ENCODE measurements at places on chromosomes 6 and 20.

- no peak for DNase-seq
These were observed 6.3 kb upstream of the TGM3 start for GRCh38 chr20:2289475-2289874.

DNA sequence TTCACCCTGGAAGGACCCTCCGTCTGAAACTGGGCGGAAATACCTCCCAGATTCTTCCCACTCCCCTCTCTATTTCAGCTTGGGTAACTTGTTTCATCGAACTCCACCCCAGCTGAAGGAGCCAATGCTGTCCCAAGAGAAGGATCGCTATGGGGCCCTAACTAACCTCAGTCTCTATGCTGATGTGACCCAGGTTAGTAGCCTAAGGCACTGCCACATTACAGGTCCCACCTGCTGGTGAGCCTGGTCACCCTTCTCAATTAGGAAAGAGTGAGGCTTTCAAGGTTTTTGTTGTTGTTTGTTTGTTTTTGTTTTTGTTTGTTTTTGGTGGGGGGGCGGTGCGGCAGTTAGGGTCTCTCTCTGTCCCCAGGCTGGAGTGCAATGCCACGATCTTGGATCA, 168.4 kb downstream of the OR2B2 start:
- DNase-seq: no peak

GRCh38 chr6:71745525-71745924, 140.8 kb upstream of the RIMS1 start:
- no peak for DNase-seq

DNA sequence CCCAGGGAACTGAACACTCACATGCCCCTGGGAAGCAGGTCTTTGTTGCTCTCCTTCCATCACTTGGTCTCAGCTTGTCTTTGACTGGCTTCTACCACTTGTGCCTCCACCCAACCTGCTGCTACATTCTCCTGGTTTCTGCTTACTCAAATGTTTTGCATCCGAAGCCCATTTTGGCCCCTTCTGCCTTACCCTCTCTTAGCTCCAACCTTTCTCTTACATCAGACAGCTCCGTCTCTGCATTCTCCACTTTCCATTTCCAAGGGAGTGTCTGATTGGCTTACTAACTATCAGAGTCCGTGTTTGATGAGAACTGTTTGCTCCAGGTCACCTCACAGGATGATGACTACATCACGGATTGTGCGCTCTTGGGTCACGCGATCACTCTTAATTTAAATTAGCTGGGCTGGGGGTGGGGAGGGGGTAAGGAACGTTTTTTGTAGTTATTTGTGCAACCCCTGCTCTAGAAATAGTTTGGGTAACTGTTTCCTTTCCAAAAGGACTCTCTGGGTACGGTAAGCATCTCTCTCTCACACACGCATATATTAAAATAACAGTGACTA, 844 bp upstream of the ABRACL start:
- DNase-seq: no peak

- no peak for DNase-seq
These were observed 8.2 kb downstream of the NCOA7 start for GRCh38 chr6:125798734-125799508.

GRCh38 chr6:49333345-49334125, 129.5 kb downstream of the MMUT start:
- DNase-seq: no peak

GRCh38 chr6:35173427-35174087, 32.4 kb upstream of the TCP11 start:
- DNase-seq: no peak

DNA sequence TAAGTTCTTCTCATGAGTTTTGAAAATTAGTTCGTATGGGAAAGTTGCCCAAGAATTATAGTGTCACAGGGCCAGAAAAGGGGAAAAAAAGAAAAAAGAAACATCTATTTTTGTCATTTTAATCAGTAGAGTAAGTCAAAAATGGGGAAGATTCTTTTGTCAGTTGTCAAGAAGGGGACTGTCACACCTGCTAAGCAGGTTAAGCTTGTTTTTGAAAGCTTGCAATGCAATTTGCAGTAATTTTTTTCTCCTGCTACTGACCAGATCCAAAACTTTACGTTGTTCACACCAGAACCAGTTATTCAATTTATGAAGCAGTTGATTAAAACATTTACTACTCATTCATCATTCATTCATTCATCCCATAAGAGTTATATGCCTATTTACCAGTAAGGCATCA, 171.4 kb downstream of the SOX4 start:
- no peak for DNase-seq

- DNase-seq: no peak
These were observed 144.4 kb upstream of the MAN1A1 start for GRCh38 chr6:119493980-119494379.

- no peak for DNase-seq
These were observed 18.9 kb upstream of the CCM2L start for GRCh38 chr20:31991339-31991705.

- no peak for DNase-seq
These were observed 103.4 kb downstream of the HIVEP1 start for GRCh38 chr6:12115492-12115891.

GRCh38 chr6:168132531-168133167, 53.6 kb upstream of the FRMD1 start:
- no peak for DNase-seq

DNA sequence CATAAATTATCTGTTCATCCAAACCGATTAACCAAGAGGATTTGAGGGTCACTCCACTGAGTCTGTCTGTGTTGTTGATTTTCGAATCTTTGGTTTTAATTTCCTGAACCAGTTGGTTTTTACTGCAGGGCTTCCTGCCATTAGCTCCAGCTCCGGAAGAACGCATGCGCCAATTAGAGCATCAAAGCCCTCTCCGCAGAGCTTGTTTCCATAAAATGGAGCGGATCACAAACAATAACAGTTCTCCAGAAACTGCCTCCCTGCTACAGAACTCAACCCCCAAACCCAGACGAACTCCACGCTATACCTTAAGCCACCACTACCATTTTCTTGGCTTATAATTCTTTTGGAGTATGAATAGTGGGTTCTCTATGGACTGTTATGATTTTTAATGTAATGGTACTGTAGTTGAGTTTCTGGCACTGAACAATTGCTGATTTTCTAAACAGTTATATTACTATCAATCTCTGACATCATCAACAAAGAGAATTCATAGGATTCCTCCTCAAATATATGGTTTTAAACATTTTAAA, 13.8 kb downstream of the TFAP2A start:
- no peak for DNase-seq

GRCh38 chr6:74167976-74168375, 472.0 kb downstream of the CD109 start:
- no peak for DNase-seq

GRCh38 chr6:151136141-151136755, 103.5 kb upstream of the AKAP12 start:
- DNase-seq: no peak

DNA sequence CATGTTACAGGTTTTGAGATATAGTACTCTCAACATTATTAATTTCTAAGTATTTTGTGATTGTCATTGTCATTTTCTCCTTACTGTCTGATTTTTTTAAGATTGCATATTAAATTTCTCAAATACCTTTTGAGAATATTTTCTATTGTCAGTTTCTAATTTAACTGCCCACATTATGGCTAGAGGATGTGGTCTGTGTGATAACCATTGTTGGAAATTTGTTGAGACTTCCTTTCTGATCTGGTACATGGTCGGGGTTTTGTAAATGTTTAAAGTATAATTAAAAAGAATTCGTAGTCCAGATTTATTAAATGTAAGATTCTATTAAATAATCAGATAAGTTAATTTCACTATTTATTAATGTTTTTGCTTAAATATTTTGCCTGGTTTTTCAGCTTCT, 60.1 kb downstream of the SLX4IP start:
- no peak for DNase-seq

GRCh38 chr20:61748376-61748775, 317.3 kb downstream of the TAF4 start:
- DNase-seq: no peak

Measured in stimulated activated CD8-positive, alpha-beta memory T cell treated with anti-CD3 and anti-CD28 coated beads, Interleukin-4, amount 100 ng/mL, for 1 hour (primary cell).